Stimulated activated CD8-positive, alpha-beta memory T cell treated with anti-CD3 and anti-CD28 coated beads, Interleukin-4, amount 100 ng/mL, for 4 hours (primary cell): ENCODE measurements at places on chromosomes 5 and 9.

GRCh38 chr9:1604942-1605560 lies 410.1 kb upstream of the SMARCA2 start:
- no peak for DNase-seq

DNA sequence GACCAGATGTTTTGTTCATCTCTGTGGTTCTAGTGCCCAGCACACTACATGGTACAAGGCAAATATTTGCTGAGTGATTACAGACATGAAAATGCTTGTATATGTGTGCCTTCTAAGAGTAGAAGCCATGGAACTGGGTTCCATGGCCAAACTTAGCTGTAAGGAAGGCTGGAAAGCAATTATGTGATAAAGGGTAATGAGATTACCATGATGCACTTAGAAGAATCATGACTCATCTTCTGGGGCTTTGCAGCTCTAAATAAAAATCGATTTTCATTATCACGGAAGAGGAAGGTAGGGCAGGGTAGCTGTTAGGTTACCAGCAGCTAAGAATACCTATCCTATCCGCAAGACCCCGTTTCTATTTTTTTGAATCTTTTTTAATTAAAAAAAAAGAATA lies 28.0 kb downstream of the RFK start:
- DNase-seq: no peak

- DNase-seq: no peak
Measured at GRCh38 chr9:22415941-22416691, 30.5 kb upstream of the DMRTA1 start.

- DNase-seq: no peak
Measured at GRCh38 chr5:157150995-157151394, 8.3 kb upstream of the MED7 start.

DNA sequence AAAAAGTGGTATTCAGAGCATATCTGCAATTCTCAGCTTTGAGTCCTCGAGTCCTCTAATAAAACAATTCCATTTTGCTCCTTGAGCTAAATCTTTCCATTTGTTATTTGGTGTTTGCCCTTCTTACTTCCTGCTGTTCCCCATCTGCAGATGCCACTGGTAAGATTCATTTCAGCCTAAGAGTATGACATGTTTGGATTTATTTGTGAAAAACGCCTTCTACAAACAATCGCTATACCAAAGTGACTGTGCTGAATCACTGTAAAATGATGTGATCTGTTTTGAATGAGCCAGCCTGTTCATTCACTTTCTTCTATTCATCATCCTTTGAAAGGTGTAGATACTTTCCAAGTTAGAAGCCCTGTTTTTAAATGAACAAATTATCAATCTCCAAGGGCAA lies 27.7 kb downstream of the KCTD16 start:
- no peak for DNase-seq

DNA sequence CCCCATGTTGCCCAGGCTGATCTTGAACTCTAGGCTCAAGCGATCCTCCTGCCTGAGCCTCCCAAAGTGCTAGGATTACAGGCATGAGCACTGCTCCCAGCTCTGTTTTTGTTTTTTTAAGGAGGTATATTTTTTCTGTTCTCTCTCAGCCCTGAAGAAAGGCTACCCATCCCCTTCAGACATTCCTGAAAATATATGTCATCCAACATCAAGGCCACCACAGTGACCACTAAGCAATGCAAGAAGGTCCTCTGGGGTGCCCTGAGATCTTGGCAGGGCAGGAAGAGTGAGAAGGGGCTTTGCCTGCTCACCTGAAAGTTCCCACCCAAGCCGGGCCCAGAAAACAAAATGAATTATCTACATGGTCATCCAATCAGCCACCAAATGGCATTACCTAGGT lies 47.8 kb upstream of the IL17B start:
- DNase-seq: no peak

GRCh38 chr5:82424211-82424610 lies 146.1 kb upstream of the RPS23 start:
- no peak for DNase-seq

DNA sequence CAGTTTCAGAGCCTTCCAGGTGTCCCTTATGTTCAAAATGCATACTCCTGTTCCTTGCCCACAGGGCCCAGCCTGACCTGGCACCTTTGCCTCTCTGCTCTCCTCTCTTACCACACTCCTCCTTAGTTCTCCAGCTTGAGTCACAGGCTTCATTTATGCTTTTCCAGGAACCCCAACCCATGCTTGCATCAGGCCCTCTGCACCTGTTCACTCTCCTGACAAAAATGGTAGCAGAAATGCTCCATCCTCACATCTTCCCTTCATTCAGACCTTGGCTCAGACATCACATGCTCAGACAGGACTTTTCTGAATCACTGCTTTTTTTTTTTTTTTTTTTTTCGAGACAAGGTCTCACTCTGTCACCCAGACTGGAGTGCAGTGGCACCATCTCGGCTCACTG lies 15.1 kb upstream of the RNF145 start:
- no peak for DNase-seq

- DNase-seq: no peak
Measured at GRCh38 chr5:136047858-136048257, 19.1 kb downstream of the TGFBI start.

DNA sequence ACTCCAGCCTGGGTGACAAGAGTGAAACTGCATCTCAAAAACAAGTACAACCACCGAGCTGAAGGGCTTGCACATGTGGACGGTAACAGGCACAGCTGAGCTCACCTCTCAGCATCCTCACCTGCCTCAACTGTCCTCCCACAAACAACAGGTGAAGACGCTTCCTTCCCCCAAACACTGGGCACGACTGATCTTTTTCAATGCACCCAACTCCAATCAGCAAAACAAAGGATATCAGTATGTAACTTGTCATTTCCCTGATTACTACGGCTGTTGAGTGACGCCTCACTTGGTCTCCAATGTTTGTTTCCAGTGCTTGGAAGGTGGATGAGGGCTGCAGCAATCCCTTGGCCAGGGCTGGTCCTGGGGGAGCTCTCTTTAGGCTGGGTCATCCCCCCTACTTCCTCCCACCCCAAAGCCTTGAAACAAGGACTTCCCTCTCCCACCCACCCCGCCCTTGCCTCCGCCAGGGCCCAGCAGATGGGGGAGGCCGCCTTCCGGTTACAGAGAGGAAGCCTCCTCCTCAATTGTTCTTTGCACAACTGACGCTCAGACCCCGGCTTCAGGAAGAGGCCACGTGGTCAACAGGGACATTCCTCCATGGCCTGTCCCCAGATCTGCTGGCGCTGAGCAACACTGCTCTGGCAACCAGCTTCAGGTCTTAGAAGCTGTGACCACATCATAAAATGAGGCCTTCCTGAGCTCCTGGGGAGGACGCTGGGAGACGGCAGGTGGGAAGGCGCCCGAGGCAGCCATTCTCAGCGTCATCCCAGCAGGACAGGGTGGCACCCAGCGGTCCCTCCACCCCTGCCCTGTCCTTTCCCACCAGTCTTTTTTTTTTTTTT lies 5.9 kb downstream of the FAM78A start:
- DNase-seq: no peak

GRCh38 chr9:85001925-85002324 lies 332.4 kb downstream of the NTRK2 start:
- DNase-seq: no peak

- DNase-seq: no peak
Measured at GRCh38 chr5:106321242-106321641, 1349.5 kb downstream of the EFNA5 start.

DNA sequence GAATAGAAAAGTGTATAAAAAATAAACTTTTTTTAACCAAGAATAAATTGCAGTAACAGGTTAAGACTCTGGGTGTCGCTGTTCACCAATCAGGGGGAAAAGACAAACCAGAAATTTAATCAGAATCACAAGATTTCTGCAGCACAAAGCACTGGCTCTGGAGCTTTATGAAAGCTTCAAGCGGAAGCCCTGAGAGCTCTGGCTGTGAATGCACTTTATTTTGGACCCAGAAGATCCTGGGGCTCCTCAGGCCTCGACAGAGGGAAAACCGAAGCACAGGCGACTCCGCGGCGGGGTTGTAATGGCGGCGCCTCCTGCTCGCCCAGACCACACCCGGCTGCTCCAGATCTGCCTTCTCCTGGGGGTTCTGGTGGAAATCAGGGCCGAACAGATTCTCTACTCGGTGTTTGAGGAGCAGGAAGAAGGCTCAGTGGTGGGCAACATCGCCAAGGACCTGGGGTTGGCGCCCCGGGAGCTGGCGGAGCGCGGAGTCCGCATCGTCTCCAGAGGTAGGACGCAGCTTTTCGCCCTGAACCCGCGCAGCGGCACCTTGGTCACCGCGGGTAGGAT lies at the start of gene PCDHGA4:
TSS of gene PCDHGA4 (plus strand) at position 122 of the 570 bp plus-strand sequence. CDS start at position 209, 87 bp downstream.
- DNase-seq: no peak

DNA sequence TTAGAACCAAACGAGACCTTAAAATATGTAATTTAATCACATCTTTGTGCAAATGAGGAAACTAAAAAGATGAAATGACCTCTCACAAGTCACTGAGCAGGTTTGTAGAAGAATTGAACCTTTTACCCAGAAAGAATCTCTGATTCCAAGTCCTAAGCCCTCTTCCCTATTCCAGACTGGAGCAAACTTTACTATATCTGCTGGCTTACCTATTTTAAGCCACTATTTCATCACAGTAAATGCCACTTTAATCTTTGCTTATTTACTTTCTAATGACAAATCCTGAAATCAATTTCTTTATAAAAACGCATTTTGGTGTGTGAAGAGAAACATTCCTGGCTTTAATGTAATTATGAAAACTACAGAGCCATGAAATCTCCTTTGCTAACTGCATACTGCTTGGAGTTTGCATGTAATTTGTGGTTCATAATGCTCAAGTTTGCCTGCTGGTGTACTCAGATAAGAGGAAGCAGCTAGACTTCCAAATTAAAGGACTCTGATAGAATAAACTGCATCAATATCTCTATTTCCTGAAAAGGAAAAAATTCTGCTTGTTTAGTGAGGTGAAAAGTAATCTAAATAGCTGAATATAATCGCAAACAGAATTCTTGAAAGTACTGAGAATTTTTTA lies 121.2 kb downstream of the RAB3C start:
- no peak for DNase-seq

DNA sequence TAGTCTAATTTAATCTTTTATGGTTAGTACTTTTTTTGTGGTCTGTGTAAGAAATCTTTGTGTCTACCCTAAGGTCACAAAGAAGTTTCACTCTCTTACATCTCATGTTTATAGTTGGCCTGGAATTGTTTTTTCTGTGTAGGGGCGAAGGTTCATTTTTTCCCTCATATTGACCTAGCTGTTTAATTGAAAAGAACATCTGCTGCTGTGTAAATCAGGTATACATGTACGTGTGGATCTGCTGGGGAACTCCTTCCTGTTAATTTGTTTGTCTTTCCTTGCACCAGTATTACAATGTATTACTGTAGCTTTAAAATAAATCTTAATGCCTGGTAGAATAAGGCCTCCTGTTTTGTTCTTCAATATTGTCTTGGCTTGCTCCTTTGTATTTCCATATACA lies 37.8 kb downstream of the EXOSC2 start:
- DNase-seq: no peak

GRCh38 chr5:66743344-66743743 lies 147.2 kb downstream of the MAST4 start:
- DNase-seq: no peak

DNA sequence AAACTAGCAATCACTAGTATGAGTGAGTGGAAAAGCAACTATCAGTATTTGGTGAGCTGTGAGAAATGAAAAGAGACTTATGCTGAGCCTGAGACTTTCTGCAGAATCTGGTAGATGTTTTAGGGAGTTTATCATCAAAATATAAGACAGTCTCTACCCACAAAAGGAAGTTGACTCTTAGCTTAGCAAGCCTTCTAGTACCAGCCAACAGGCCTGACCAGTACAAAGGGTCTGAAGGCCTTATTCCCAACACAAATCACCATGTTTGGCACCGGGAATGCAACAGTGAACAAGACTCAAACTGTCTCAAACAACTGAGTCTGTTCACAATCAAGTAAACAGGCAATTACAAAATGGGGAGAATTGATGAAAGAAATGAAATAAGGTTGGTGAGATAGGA lies 244.4 kb downstream of the CWC27 start:
- DNase-seq: no peak

DNA sequence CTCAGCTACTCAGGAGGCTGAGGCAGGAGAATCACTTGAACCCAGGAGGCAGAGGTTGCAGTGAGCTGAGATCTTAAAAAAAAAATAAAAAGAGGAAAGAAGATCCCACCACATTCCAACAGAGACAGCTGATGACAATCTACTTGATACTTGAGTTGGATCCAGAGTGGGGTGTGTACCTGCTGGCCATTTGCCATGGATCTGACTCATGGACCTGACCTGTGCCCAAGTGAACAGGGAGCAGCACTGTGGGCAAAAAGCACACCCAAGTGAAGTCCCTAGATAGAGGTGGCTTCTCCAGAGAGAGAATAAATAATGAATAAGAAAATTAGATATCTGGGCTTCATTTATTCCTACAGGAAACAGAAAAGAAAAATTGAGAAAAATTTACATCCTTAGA lies 81.2 kb upstream of the MIER3 start:
- DNase-seq: no peak

DNA sequence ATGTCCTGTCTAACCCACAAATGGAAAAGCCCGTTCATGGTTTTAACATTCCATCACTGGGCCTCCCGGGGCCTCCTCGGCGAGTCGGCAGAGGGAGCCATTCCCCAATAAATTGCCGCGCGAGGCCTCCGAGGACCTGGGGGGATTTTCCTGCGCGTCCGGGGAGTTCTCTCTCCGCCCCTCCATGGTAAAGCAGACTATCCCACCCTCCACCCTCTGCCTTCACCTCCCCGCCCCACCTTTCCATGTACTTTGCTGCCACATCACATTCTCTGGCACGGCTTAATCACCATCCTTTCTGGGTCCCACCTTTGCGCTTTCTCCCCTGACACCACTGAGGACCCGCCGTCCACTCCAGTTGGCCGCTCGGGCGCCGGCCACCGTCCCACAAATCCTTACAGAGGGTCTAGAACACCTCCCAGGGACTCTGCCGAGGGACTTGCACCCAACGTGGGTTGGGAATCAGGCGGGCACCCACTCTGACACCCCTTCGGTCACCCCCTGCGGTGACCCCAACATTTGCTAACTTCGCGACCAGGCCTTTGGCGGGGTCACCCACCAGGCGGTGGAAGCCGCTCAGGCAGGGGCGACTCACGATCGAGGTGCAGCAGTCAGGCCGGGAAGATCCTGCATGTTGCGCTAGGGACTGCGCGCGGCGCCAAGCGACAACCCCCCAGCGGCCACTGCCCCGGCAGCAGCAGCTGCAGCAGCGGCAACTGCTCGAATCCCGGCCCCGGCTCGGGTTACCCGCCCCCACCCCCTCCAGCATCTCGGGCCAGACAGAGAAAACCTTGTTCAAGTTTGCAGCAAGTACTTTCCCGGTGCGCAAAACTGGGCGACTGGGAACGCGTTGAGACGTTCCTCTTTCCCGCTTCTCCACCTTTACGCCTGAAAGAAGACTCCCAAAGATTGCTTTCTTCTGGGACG lies at the start of gene MEGF10:
TSS of gene MEGF10 (plus strand) at position 778 of the 927 bp plus-strand sequence. CDS start 40,513 bp downstream, outside the sequence.
- DNase-seq: no peak
